ENCODE measurements at places on chromosomes 3 and 15.

DNA sequence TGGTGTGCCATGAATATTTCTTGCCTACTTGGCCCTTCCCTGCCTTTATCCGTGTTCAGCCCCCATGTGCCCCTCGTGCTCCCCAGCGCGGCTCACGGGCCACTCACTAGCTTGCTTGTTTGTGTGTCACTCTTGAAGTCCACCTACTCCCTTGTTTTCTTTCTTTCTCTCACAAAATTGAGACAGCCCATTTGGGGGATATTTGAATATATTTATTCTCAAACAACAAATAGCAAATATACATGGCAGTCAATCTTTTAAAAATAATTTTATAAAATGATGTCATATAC lies 82.2 kb downstream of the PLXNA1 start:
- DNase-seq, result no peak

DNA sequence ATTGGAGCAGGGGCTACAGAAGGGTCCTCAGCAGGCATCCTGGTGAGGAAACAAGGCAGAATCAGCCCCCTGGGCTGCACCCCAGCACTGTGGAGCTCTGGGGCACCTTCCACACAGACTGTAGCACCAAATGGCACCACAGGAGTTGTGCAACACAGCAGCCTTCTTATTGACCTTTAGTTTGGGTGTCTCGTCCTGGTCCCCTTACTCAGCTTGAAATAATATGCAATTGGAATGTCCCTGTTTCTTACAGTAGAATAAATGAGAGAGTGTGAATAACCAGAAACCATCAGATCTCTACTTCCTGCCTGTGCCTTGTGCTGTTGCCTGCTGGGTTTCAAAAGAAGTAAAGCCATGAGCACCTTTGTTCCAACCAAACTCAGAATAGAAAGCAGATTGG lies 44.5 kb downstream of the RPLP1 start:
- DNase-seq, result no peak

- DNase-seq, result no peak
These were observed 26.5 kb downstream of the IGSF10 start for GRCh38 chr3:151434151-151434890.

- no peak for DNase-seq
These were observed 225.6 kb downstream of the TBL1XR1 start for GRCh38 chr3:176971613-176972174.

DNA sequence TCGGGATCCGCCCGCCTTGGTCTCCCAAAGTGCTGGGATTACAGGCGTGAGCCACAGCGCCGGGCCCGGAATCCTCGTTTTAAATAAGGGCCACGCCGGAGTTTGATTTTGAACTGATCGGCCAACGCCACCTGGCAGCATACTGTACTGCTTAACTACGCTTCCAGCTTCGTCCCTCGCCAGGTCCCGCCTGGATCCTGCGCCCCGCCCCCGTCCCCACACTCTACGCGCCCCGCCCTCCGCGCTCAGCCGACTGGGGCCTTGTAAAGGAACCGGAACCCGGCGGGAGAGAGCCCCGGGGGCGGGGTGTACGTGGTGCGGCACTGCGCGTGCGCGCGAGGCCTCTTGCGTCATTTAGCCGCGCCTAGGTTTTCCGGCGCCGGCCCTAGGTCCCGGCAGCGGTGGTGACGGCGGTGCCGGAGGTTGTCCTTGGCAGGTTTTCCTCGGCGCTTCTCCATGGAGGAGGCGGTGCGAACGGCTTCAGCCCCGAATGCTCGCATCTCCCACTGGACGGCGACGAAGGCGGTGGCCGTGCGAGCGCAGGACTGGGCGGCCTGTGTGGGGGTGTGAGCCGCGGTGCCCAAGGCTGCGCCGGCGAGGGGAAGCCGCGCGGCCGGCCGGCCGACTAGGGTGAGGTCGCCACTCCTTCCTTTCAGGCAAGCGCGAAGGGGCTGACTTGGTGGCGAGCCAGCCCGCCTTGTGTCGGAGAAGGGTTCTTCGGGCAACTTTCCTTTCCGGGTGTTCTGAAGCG lies at the start of gene NIPA2:
TSS of gene NIPA2 (plus strand) at position 375 of the 751 bp plus-strand sequence. CDS start 13,066 bp downstream, outside the sequence.
- DNase-seq, result peak; percentile 99

DNA sequence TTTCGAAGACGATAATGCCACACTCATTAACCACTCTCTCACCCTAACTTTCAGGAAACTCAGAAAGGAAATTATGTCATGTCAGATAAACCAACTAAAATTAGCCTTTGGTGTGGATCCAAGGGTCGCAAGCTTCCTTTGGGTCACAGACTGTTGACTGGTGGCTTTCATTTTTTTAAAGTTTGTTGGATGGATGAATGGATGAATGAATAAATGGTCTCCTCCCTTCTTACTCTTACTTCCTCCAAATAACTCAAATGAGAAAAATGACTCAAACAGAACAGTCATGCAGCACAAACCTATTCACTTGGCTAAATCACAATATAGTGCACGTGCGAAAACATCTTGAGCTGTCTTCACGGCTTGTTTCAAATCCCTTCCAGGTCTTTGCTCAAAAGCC lies 82.9 kb upstream of the HACD2 start:
- DNase-seq, result no peak

GRCh38 chr3:8964436-8965370 lies 1.4 kb upstream of the RAD18 start:
- DNase-seq, result no peak

DNA sequence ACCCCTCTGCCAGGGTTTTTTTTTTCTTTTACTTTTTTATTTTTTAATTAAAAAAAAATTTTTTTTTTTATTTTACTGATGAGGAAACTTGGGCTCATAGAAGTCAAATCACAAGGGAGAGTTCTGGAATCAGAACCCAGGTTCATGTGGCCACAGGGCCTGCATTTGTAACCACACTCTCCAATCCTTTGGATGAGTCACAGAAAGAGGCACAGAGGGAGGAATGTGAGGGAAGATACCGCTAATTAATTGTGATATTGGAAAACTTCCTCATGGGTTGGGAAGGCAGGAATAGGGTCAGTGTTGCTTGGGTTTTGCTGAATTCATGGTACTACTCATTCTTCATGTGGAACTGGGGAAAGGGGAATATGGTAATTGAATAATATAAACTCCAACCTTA lies 132.9 kb upstream of the SLC6A11 start:
- no peak for DNase-seq

- no peak for DNase-seq
These were observed 88.3 kb upstream of the COL8A1 start for GRCh38 chr3:99549957-99550603.

GRCh38 chr3:98705694-98706093 lies 57.4 kb upstream of the ST3GAL6 start:
- no peak for DNase-seq

DNA sequence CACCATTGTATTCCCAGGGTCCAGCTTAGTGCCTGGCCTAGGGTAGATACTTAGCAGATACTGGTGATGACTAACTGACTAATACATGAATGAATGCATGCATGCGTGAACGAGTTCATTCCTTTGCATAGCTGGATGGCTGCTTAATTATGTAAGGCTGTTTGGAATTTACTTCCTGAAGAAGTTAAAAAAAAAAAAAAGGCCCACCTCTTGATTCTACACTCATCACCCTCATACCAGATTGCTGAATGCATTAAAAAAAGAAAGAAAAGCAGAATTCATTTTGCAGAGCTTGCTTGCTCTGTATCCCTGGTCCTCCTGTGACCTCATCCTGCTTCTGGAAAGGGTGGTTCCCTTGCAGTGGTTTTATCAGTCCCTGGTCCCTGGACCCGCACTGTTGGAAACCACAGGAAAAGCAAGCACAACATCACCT lies 277.6 kb upstream of the CFAP20DC start:
- no peak for DNase-seq

DNA sequence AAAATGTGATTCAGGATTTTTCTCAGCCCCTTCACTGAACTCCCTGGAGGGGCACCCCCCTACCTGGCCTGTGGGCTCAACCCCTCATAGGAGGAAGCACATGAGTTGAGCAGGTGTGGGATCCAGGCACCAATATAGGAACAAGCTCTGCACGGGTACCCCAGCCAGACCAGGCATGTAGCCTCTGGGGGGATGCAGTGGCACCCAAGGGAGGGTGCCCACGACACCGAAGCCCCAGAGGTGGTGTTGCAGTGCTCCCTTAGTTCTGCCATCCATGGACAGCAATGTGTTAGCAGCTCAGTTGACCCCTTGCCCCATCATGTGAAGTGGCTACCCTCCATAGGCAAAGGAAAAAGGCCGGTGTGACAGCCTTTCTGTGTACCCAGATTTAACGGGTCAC lies 30.9 kb upstream of the BCHE start:
- DNase-seq, result no peak

- DNase-seq, result no peak
These were observed 30.1 kb upstream of the TIMP4 start for GRCh38 chr3:12188681-12189287.

DNA sequence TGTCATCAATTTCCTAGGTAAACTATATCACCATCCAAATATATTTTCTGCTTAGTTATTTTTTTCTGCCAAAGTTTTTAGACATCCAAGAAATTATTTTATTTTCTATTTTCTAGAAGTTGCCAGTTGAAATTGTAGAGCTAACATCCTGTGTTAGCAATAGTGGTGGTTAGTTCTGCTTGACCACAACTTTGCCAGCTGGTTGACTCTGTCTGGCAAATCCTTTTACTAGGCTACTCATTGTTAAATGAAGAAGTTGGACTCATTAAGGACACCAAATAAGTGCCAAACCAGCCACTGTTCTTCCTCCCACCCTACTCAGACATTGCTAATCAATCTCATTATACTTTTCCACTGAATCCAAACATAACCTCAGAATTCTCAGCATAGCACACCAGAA lies 15.4 kb upstream of the CRBN start:
- DNase-seq, result no peak

DNA sequence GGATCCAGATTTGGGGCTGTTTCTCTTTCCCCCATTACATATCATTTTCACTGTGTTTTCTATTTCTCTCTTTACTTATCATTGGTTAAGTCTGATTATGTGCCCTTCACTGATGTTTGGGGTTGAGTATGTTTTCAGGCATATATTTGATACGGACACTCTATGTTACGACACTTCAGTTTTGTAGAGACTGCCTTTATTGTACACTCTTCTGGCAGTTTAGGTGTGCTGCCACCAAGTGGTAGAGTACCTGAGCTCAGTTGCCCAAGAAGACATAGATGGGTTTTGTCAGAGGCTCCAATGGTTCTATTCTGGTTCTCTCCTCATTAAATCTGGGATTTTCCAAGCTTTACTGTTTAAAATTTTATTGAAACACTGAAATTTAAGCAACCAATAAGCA lies 255.0 kb upstream of the ROPN1 start:
- DNase-seq, result no peak

GRCh38 chr3:122064326-122064725 lies 9.2 kb downstream of the CD86 start:
- no peak for DNase-seq

- no peak for DNase-seq
These were observed 46.9 kb downstream of the NR1D2 start for GRCh38 chr3:23991683-23992628.
